ENCODE measurements at places on chromosomes 12 and 14. TPM values are rescaled to one million over a fixed set of nuclear protein-coding genes. Genes with fewer than 3 reads are reported as not detected.

DNA sequence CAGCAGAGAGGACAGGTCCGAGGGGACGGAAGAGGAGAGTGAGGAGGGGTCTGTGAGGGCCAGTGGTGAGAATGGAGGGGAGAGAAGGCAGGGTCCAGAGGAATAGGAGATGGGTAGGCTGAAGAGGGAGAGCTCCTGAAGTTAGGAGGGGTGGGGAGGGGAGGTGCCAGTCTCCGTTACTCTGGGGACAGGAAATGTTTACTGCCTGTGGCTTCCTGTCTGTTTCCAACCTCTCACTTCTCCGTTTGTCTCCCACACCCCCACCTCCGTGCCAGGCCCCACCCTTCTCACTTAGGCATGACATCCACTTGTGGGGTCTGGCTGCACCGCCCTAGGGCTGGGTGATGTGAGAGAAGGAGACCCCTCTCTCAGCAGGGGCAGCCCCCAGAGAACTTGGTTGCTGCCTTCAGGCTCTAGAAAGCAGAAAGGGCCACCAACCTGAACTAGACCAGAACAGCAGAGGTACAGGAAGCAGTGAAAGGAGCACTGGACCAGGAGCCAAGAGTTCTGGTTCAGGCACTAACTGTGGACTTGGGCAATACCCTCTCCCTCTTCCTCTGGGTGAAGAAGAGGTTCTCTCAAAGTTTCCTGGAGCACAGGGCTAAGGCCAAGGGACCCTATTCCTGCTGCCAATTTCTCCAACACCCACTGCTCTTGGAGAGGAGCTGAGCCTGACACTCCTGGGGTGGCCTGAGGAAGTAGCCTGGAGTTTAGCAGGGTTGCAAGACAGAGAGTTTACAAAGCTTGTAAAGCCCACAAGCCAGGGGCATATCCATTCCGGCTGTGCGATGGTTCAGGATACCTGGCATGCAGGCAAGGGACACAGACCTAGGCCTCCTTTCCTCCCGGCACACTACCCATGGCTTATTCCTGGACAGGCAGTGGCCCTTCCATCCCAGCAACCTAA lies 5.5 kb downstream of the ITGA5 start:
- peak; percentile 55 for DNase-seq

The TSPAN11 gene
- total RNA-seq: 1.5 TPM

GRCh38 chr12:22410486-22410885 lies 76.0 kb upstream of the ST8SIA1 start:
- DNase-seq: no peak

DNA sequence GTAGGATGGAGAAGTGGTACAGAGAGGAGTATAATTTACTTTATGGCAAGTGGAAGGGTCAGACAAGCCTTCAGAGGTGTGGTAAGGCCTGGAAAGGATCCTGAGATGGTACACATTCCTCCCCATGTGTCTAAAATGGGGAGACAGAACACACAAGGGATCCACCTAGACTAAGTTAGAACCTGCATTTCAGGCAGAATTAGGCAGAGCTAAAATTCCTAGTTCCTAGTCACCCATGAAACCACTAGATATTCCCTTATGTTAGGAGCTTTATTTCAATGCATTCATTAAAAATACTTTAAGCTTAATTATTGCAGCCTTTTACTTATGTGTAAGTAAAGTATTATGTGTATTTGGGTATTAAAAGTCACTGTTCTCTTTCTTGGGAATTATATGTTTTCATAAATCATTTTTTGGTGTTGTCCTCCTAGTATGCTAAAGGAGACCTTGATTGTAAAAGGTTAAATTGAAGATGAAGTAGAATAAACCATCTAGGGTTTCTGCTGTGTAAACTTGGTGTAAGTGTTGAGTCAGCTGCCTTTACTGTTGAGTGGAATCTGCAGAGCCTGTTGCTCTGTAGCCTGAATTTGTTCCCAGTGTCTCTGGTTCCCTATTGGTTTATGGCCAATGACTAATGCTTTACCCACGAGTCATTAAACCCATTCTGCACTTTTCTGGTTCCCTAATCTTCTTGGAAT lies 423.2 kb downstream of the ATP23 start:
- DNase-seq: no peak

The PLCZ1 gene
- not detected for total RNA-seq

The OR11G2 gene
- total RNA-seq: not detected

DNA sequence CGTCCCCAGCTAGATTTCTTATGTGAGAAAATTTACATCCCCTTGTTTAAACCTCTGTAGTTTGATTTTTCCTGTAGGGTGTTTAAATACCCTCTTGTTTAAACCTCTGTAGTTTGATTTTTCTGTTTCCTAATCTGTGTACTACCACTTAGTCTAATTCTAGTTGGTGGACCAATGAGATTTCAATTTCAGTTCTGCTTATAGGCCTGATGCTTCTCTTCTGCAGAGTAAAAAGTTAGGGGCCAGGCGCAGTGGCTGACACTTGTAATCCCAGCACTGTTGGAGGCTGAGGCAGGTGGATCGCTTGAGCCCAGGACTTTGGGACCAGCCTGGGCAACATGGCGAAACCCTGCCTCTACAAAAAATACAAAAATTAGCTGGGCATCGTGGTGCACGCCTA lies 11.5 kb downstream of the UBC start:
- DNase-seq: no peak

DNA sequence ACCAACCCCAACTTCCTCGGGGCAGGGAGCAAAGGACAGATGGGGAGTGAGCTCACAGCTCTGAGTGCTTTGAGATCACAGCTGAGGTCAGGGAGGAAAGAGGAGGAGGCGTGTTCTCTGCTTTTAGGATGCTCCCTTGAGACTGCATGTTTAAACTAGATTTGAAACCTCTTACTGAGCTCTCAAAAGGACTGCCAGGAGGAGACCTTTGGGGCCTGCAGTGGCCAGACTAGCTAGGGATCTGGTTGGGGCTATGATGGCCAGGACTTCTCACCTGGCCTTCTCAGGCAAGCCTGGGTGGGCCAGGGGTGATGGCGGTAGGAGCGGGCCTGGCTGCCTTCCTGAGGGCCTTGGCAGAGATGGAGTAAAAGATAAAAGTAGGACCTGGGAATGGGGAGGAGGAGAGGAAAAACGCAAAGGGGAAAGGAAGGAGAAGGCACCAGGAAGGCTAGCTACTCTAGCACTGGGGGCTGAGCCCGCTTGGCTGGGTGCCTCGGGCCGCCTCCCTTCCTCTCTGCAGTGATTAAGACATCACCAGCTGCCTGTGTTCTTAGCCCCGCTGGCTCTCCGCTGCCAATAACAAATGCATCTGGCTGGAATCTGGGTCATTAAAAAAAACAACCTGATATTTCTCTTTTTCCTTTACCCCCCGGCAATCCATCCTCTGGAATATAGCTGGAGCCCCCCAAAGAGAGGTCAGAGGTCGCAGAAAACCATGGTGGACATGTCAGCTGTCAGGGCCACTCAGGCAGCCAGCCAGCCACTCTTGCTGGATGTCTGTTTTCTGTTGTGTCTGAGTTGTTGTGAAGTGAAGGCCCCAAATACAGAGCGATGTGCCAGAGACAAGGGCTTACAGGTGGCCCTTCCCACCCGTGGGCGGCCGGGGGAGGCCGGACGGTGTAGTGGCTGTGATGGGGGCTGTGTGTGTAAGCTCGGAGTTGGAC lies 141.3 kb downstream of the TSPAN9 start:
- peak; percentile 45 for DNase-seq

All from transverse colon (tissue), 4 donors.